Stimulated activated CD4-positive, alpha-beta T cell treated with anti-CD3 and anti-CD28 coated beads, Interleukin-1b, Interleukin-23, amount 100 ng/mL, for 1 hour (primary cell): ENCODE measurements at places on chromosomes 16 and 17.

DNA sequence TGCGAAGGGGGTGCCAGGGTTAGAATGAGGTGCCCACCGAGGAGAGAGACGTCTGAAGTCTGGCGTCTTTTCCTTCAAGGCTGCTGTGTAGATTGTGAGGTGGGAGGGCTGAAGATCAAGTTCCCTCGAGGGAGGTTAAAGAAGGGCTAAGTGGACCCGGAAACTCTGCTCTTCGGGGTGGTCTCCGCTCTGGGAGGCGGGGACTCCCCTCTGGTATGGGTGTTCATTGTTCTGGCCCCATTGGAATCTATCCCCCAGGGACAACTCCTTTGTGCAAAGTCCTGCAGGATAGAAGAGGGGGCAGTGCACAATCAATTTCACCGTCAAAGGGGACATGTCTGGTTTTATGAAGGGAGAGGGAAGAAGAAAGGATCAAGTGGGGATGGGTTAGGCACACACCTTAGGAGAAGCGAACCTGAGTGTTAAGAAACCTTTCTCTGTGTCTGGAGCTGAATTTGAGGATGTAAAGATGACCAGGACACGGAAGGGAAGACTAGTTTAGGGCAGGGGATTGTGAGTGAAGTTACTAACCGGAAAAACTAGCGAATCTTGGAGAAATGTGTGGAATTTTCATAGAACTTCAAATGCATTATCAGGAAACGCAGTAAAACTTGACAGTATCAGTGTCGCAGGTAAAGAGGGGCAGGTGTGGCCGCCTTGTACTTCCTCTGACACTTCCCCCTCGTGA lies 809 bp upstream of the RAB34 start:
- DNase-seq: no peak

DNA sequence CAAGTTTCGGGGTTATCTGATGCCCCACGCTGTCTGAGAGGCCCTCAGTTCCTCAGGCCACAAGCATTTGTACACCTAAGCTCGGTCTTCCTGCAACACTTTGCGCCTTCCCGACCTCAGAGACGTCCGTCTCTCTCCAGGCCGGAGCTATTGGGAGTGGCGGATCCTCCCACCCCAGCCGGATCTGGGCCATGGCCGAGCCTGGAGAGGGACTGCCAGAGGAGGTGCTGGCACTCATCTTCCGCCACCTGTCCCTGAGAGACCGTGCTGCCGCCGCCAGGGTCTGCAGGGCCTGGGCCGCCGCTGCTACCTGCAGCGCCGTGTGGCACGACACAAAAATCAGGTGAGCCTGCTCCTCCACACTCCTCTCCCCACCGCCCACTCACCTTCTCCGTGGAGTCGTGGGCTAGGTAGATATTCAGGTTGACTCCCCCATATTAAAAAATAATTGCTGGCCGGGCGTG lies 1.9 kb downstream of the FBXL8 start:
- no peak for DNase-seq

DNA sequence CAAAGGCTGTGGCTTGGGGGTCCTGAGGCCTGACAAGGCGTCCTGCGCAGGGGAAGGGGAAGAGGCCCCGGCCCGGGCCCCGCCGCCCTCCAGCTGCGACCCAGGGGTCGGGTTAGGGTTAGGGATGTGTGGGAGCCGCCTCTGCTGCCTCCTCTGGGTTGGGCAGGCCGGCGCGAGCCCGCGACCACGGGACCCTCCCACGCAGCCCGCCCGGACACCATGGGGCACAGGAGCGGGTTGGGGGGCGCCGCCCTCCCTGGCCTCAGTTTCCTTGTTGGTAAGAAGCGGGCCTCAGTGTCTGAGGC lies 386 bp downstream of the CIAO3 start:
- no peak for DNase-seq

DNA sequence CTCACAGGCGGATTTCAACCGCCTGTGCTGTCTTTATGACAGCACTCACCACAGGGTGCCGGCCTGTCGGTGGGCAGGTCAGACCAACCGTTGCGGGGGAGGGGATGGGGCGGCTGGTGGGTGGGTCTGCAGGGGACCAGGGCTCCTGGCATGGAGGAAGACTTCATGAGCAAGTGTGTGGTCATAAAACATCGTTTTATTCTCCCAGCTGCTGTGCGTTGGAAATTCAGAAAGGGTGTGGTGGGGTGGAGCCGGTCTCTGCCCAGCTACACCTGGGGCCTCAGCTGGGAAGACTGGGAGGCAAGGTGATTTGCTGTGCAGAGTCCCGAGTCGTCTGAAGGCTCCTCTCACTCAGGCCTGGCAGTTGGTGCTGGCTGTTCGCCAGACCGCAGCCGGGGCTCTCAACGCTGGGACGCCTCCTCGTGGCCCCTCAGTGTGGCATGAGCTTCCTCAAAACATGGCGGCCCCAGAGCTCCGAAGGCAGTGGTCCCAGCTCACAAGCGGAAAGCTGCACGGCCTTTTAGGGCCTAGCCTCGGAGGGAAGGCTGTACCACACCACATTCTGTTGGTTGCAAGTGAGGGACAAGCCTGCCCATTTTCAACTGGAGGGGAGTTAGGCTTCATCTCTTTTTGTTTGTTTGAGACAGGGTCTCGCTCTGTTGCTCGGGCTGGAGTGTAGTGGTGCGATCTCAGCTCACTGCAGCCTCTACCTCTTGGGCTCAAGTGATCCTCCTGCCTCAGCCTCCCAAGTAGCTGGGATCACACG lies 45.8 kb upstream of the GSE1 start:
- no peak for DNase-seq

DNA sequence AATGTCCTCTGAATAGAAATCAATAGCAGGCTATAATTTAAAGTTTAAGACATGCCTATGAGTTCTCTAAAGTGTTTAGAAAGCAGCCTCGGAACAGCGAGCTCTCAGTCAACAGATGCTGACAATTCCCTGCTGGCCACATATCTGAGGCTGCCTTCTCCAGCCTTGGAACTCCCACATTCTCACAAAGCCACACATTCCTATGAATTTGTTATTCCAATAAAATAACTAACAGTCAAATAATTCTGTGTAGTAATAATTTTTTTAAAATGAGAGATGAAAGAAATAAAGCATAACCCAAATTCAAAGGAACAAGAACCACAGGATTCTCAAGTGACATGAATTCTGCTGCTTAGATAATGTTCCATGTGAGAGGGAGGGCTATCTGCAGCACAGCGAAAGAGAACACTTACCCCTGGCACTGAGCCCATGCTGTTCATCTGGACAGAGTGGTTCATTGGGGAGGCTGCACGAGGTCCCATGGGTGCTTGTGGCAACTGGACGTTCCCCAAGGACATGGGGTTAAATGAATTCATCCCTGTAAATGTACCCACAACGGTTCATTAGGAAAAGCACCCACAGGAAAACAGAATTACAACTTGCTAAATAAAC lies 56.9 kb upstream of the TRAP1 start:
- DNase-seq: no peak

GRCh38 chr17:51590071-51590656 lies 329.8 kb downstream of the UTP18 start:
- DNase-seq: no peak

- peak; percentile 68 for DNase-seq
Observed at GRCh38 chr17:8220783-8221662, 10.6 kb upstream of the AURKB start.

GRCh38 chr17:59762049-59762823 lies 54.8 kb downstream of the VMP1 start:
- DNase-seq: no peak

DNA sequence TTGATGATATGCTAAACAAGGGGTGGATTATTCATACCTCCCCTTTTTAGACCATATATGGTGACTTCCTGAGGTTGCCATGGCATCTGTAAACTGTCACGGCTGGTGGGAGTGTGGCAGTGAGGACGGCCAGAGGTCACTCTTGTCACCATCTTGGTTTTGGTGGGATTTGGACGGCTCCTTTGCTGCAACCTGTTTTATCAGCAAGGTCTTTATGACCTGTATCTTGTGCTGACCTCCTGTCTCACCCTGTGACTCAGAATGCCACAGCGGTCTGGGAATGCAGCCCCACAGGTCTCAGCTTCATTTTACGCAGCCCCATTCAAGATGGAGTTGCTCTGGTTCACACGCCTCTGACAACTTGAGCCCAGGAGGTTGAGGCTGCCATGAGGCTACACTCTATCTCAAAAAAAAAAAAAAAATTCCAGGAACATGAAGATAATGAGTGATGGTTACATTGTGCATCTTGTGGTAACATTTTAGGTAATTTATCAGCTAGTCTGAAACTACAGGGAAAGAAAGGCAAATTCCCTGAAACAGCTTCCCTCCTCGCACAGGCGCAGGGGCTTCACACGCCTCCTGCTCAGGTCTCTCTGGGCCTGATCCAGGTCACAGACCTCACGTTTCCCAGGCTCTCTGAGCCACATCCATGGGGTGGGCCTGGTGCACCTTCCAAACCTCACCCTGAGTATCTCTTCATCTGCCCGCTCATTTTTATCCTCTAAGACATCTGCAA lies 15.3 kb upstream of the UBE2I start:
- no peak for DNase-seq

DNA sequence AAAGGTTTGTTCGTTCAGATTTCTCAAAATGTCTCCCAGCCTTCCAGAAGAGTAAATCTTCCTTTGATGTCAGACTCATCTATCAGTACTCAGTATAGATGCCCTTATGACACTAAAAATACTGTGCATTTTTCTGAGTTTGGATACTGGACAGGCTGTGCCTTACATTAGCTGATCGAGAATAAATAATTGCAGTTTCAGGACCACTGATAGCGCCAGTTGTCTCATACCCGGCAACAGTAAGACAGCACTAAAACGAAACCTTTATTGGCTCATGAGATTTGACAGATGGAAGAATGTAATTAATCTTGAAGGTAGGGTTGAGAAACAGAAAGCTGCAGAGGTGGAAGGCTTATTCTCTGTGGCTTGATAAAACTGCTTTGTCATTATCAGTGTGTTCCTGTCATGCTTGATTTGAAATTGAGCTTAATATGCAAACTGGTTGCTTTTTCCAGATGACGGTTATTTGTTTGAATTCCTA lies 1.2 kb downstream of the ATP6V0A1 start:
- DNase-seq: no peak

- no peak for DNase-seq
Observed at GRCh38 chr17:73493956-73494926, 150.0 kb downstream of the SDK2 start.

DNA sequence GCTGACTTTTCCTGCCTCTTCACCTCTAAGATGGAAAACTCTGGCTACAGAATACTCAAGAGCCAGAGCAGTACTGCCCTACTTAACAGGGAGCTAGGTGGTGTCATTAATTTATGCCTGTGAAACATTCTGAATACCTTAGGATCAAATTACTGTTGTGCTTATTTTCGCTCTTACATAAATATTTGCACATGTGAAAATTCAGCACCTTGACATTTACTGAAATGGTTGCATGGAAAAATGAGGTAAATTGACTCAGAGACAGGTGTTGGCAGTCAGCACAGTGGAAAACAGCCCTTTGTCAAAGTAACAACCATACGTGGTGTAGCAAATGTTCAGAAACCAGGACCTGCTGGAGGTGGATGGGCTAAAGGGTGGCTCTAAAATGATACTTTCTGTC lies 193.6 kb downstream of the CDH8 start:
- no peak for DNase-seq

DNA sequence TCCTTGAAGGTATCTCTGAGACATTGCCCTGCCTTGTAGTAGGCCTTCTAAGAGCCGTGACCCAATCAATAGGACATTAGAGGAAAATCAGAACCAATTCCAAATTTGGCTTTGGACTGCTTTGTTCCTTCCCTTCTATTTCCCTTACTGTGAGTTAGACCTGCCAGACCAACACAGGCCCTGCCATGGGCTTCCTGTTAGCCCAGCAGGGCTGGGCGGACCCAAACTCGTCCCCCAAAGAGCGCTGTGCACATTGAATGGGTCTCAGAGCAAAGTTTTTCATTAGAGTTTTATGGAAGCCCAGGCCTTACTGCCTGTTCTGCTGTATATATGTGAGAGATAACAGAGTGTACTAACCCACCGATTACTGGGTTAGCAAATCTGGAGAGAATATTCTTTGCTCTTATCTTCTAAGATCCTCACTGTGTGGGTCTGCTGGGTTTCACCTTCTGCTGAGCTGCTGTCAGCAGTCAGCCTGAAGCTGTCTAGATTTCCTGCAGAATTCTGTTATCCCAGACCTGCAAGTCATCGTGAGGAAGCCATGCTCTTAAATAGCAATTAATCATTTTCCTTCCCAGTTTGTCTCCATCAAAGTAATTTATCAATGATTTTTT lies 5.7 kb downstream of the ARHGAP44 start:
- DNase-seq: no peak

- DNase-seq: no peak
Observed at GRCh38 chr16:65083164-65083857, 38.6 kb downstream of the CDH11 start.

GRCh38 chr17:33137426-33137825 lies 145.8 kb downstream of the SPACA3 start:
- no peak for DNase-seq

GRCh38 chr17:47277921-47278320 lies 24.3 kb downstream of the ITGB3 start:
- no peak for DNase-seq

GRCh38 chr17:7361906-7362305 lies 7.0 kb downstream of the TMEM95 start:
- DNase-seq: no peak

DNA sequence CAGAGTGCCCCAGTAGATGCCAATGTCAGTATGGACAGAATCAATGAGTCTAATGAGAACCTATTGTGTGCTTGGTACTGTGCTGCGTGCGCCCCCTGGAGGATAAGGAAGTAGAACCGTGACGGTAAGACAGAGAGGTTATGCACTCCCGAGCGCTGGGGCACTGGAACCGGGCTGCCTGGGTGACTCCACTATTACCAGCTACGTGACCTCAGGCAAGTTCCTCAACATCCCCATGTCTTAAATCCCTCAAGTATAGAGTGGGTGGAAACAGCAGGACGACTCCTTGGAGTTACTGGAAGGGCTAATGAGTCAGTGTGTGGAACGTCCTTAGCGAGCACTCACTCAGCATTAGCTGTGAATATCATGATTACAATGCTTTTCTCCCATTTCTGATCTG lies 16.2 kb downstream of the CHST4 start:
- DNase-seq: no peak

- DNase-seq: no peak
Observed at GRCh38 chr16:86676254-86676670, 97.9 kb downstream of the FOXL1 start.

GRCh38 chr16:86228713-86229112 lies 281.6 kb upstream of the FOXF1 start:
- DNase-seq: no peak

DNA sequence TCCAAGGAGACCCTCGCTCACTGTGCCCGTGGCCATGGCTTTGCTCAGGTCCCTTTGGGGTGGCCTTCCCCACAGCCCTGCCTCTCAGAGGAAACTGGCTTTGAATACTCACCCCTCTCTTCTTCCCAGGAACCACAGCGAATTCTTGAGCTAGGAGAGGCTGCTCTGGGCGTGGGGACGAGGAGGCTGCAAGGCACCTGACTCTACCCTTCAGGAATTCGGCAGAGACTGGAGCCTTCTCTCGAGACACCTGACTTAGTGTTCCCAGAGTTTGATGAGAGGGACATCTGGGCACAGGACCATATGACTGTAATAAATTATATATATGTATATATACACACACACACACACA lies 6.2 kb downstream of the LLGL2 start:
- DNase-seq: no peak
